ENCODE measurements at places on chromosomes 3 and 15.

DNA sequence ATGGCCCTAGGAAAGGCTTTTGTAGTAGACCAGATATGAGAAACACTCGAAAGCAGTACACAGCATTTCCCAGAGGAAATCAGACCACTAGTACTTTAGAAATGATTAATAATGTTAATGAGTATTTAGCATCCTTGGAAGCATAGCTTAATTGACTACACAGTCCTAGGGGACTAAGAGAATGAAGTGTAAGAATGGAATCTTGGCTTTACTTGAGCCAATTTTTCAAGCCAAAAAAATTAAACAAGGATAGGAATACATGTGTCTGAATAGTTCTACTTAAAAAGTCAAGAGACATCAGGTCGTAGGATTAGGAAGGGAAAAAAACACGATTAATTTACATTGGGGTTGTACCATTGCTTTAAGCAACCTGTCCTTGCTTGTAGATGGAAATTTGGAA lies 38.2 kb downstream of the DPPA2 start:
- no peak for DNase-seq

- DNase-seq = no peak
These were observed 44.5 kb downstream of the PCSK6 start for GRCh38 chr15:101444807-101445508.

DNA sequence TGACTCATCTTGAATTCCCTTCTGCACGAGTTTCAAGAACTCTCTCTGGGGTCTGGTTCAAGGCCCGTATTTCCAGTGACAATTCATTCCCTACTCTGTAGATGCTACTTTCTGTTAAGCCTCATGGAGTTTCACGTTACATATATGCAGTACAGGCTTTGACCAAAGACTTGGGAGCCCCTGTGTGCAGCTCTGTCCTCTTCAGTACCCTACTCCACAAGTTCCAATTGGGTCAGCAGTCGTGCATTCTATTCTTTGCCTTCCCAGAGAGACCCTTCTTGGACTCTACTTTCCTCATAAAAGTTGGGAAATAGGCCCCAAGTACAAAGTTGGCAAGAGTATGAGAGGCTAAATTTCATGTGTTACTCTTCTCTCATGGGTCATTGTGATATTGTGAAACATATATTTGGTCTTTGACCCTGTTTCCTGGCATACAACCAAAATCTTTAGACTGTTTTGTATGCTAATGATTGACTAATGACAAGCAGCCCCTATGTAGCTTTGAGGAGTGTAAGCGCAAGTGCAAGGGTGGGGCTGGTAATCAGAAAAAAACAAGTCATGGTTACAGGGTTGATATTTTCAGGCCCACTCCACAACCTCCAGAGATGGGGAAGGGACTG lies 15.0 kb upstream of the CCDC50 start:
- DNase-seq = peak; percentile 59

DNA sequence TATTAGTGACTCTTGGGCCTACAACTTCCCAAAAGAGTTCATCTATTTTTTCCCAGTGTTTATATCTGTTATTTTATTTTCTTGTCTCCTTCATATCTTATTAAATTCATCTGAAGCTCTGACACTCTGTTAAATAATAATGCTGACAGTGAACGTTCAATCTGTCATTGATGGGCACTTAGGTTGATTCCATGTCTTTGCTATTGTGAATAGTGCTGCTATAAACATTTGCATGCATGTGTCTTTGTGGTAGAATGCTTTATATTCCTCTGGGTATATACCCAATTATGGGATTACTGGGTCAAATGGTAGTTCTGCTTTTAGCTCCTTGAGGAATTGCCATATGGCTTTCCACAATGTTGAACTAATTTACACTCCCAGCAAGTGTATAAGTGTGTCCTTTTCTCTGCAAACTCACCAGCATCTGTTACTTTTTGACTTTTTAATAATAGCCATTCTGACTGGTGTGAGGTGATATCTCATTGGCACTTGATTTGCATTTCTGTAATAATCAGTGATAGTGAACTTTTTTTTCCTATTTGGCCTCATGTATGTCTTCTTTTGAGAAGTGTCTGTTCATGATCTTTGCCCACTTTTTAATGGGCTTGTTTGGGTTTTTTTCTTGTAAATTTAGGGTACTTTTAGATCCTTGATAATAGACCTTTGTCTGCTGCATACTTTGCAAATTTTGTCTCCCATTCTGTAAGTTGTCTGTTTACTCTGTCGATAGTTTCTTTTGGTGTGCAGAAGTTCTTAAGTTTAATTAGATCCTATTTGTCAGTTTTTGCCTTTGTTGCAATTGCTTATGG lies 122.5 kb downstream of the LEKR1 start:
- no peak for DNase-seq

DNA sequence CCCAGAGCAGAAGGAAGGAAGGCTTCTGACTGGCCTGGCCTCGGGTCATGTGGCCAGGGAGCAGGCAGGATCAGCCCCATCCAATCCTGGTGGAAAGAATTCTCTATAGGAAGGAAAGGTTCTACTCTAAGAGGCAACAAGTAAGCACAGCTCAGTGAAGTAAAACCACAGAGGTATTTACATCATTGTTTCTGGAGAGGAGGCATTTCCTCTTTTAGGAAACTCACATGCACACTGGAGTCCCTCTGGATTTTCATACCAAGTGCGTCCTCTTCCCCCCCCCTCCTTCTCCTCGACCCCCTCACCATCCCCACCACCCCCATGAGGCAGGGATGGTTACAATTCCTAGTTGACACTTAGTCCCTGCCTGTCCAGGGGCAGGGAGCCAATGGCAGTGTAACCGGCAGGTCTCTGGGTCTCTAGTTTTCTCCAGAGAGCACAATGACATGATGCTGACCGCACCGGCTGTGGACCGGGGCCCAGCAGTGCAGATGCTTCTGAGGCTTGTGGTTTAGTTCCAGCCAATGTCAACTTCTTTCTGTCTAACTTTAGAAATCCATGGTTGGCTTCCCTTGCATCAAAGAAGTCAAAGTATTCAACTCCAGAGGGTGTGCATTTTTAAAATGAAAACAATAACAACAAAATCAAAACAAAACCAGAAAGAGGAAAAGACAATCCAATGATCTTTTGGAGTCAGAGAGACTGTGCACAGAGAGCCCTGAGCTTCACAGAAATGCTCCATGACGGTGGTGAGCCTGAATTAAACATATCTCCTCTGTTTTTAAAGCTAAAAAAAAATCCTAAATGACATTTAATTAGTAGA lies 230.3 kb upstream of the TLE3 start:
- DNase-seq = no peak

DNA sequence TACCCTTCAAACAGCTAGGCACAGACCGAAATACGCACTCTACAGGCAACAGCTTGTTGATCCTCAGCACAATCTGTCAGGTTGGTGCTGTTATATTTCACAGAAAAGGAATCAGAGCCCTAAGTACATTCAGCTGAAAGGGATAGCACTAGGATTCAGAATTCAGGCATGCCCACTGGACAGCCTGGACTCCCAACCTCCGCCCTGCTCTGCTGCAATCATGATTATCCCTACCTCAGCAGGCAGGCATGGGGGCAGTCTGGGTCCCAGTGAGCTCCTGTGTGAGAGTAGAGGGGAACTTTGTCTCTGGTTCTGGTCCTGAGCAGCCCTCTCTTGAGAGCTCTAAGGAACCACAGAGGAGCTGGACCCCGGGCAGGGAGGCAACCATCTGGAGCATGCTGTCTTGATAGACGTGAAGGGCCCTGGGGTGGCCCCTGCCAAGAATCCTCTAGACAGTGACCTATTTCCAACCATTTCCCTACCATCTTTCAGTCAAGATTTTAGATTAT lies 23.4 kb upstream of the NOX5 start:
- no peak for DNase-seq

Measured in HuH-7.5 (cell line).